ENCODE measurements at places on chromosomes 7 and 10. TPM values are rescaled to one million over a fixed set of nuclear protein-coding genes. Genes with fewer than 3 reads are reported as not detected.

GRCh38 chr7:116232350-116232749 lies 22.0 kb downstream of the TES start:
- no peak for DNase-seq

DNA sequence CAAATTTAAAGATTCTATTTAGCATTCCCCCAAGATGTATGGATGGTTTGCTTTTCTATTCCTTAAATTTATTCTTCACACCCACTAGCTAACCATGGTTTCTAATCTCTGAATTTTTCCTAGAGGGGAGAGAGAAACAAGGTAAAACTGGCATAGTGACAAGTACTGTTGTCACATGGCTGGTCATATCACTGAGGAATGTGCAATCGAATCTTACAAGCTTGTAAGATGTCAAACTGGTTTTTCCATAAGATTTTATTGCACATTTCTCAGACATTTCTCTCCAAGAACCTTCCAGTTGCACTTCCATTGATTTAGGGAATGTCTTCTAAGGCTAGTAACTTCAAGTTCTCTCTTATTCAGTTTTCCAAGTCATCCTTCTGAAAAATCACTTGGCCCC lies 89.8 kb downstream of the MBL2 start:
- no peak for DNase-seq

The AMZ1 gene
- 2.4 TPM for total RNA-seq

- DNase-seq: no peak
Measured at GRCh38 chr10:23418051-23418681, 20.7 kb upstream of the OTUD1 start.

The KCNK18 gene
- not detected for total RNA-seq

DNA sequence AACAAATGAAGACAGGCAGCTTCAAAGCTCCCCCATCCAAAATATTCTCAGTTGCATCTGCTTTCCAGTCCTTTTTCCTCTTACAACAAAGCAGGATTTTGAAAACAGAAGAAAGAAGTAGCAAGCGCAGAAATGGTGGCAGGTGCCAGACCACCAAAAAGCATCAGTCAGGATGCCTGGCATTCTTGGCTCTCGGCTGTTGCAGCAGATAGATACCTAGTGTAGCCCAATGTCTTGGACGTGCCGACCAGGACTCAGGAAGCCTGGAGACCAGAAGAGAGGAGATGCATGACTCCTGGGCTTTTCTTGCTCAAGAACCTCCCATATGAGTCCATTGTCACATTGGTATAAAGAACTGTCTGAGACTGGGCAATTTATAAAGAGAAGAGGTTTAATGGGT lies 115.2 kb downstream of the RAB18 start:
- no peak for DNase-seq

GRCh38 chr7:91949221-91950009 lies 8.8 kb downstream of the AKAP9 start:
- DNase-seq: no peak

DNA sequence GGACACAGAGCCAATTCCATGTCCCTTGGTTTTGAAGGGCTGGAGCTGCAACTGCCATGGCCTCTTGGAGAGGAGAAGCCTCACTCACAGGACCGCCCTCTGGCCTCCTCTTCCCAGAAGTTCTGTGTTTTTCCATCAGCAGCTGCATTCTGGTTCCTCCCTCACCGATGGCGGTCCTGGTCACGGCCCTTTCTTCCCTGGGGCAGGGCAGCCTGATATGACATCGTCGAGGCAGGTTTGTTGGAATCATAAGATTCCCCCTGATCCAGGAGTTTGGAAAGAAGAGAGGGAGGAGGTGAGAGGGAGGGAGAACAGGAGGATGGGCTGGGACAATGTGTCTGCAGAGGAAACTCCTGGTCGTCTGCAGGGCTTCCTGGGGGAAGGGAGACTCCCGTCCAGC lies 82.7 kb upstream of the PDZD8 start:
- DNase-seq: no peak

GRCh38 chr7:117047496-117047895 lies 94.2 kb downstream of the ST7 start:
- DNase-seq: no peak

The CALHM3 gene
- total RNA-seq: not detected

The JCAD gene
- total RNA-seq: 19.0 TPM

Data from cerebellum (tissue), 4 donors.